Breast epithelium (tissue), 4 donors: ENCODE measurements at places on chromosomes 13 and 19. TPM values are rescaled to one million over a fixed set of nuclear protein-coding genes. Genes with fewer than 3 reads are reported as not detected.

- H3K36me3 ChIP-seq = no peaks in the 10 kb centered on the region
- no peak overlapping the region for H3K27ac ChIP-seq
- no peaks in the 10 kb centered on the region for H3K27me3 ChIP-seq
- DNase-seq = no peak
Observed at GRCh38 chr13:48874165-48874564, 101.5 kb upstream of the FNDC3A start.

Gene ATP4A
- total RNA-seq = not detected

GRCh38 chr19:49855277-49855675 is 4.3 kb downstream of the PTOV1 start:
- no peaks in the 10 kb centered on the region for H3K27me3 ChIP-seq
- no peak overlapping the region for H3K4me3 ChIP-seq
- DNase-seq = no peak

DNA sequence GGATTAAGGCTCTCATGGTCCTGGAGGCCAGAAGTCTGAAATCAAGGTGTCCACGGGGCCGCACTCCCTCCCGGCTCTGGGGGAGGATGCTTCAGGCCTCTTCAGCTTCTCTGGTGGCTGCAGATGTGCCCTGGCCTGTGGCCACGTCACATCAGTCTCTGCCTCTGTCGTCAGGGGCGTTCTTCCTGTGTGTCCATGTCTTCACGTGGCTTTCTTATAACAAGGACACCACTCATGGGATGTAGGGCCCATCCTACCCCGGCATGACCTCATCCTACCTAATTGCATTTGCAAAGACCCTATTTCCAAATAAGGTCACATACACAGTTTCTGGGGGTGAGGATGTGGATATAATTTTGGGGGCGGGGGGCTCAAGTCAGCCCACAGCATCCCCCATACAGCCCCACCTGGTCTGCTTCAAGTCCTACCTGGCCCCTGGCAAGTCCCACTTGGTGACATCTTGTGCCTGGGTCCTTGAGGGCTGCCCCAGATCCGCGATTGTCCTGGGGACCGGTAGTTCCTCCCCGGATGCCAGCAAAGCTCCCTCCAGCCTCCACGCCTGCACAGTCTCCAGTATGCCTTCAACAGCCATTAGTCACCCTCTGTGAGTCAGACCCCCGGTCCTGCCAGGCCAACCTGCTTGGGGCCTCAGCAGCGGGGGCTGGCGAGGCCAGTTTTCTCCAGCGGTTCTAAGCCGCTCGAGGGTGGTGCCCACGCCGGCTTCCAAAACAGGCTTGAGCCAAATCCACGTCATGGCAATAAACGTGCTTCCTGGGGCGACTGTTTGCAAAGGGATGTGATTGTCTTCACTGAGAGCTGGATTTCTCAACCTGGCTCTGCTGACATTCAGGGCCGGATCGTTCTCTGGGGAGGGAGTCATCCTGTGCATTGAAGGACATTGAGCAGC is 32.2 kb downstream of the MYO9B start:
- H3K4me1 ChIP-seq = peaks cover 10% of the 10 kb centered on the region
- H3K27me3 ChIP-seq = no peaks in the 10 kb centered on the region
- DNase-seq = peak; percentile 77
- no peak overlapping the region for H3K4me3 ChIP-seq

DNA sequence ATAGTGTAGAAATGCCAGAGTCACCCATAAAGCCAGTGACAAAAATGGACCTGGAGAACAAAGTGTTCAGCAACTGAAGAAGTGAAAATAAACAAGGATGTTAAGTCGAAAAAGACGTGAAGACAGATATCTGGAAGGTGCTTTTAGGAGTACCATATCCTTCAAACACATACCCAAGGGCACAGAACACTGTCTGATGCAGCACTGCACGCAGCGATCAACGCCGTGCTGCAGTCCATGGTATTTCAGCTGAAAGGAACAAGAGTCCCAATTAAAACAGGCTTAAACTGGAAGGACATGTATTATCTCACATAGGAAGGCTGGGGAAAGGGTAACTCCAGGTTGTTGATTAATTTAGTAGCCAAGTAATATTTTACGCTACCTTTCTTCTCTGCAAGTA is 108.2 kb downstream of the SGCG start:
- H3K36me3 ChIP-seq = no peaks in the 10 kb centered on the region

DNA sequence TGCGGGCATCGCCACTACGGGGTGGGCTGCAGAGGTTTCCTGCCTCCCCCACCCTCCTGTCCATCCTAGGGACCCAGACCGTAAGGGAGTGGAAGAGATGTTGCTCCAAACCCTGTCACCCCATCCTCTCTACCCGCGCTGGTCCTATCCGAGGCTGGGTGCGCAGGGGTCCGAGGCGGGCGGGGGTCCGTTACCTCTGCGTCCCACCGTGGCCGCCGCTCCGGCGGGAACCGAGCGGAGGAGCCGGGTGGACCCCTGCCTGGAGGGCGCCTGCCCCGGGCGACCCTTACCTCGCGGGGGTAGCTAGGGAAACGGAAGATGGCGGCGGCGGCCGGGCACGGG is at the start of gene DGKH:
DGKH (plus strand) TSS at position 307 of the 342 bp plus-strand sequence. CDS start 126 bp downstream, outside the sequence.
- H3K36me3 ChIP-seq = no peaks in the 10 kb centered on the region
- peak within 1 kb of the TSS; percentile 87 for H3K27ac ChIP-seq
- H3K4me3 ChIP-seq = peak within 1 kb of the TSS; percentile 85
- H3K4me1 ChIP-seq = no peaks in the 10 kb centered on the region

Gene COG3
- 30.4 TPM for total RNA-seq

GRCh38 chr19:54893406-54893805 is 12.5 kb upstream of the NCR1 start:
- no peak for DNase-seq
- H3K4me1 ChIP-seq = no peaks in the 10 kb centered on the region
- H3K4me3 ChIP-seq = no peak overlapping the region
- no peaks in the 10 kb centered on the region for H3K36me3 ChIP-seq
- no peaks in the 10 kb centered on the region for H3K27me3 ChIP-seq

DNA sequence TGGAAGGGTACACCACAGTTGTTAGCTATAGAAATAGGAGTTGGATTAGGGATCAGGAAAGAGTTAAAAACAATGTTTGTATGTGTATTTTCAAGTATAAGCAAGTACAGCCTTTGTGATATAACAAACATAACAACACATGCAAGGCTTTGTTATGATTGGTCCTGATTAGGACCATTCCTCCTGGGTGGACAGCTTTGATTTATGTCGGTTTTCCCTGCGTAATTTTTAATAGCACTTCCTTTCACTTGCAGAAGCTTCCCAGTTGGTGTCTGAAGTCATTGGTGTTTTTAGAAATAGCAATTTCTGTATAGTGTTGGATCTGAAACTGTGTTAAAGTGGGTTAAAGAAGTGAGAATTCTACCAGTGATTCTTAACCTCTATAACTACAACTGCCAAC is 10.0 kb downstream of the FNDC3A start:
- no peak overlapping the region for H3K4me3 ChIP-seq
- H3K36me3 ChIP-seq = no peaks in the 10 kb centered on the region
- no peak overlapping the region for H3K27ac ChIP-seq
- H3K4me1 ChIP-seq = no peaks in the 10 kb centered on the region

Gene PGLYRP1
- total RNA-seq = not detected

DNA sequence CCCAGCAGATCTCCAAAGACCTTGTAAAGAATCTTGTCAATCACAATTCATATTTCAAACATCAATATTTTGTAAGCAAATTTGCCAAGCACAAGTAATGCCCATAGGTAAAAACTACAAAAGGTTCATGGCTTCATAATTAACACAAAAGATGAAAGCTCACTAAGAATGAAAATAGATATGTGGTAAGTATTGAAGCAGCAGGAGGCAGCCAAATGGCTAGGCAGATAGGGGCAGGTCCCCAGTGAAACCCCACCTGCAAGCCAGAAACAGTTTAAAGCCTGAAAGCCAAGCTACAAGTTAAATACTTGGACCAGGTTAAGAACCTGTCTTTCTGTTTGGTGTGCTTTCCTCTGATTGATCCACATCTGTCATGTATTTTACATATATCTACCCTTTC is 942.6 kb upstream of the SPRY2 start:
- no peak overlapping the region for H3K4me3 ChIP-seq
- no peaks in the 10 kb centered on the region for H3K4me1 ChIP-seq
- H3K36me3 ChIP-seq = no peaks in the 10 kb centered on the region
- no peaks in the 10 kb centered on the region for H3K27me3 ChIP-seq

Gene MEIS3
- 17.1 TPM for total RNA-seq

DNA sequence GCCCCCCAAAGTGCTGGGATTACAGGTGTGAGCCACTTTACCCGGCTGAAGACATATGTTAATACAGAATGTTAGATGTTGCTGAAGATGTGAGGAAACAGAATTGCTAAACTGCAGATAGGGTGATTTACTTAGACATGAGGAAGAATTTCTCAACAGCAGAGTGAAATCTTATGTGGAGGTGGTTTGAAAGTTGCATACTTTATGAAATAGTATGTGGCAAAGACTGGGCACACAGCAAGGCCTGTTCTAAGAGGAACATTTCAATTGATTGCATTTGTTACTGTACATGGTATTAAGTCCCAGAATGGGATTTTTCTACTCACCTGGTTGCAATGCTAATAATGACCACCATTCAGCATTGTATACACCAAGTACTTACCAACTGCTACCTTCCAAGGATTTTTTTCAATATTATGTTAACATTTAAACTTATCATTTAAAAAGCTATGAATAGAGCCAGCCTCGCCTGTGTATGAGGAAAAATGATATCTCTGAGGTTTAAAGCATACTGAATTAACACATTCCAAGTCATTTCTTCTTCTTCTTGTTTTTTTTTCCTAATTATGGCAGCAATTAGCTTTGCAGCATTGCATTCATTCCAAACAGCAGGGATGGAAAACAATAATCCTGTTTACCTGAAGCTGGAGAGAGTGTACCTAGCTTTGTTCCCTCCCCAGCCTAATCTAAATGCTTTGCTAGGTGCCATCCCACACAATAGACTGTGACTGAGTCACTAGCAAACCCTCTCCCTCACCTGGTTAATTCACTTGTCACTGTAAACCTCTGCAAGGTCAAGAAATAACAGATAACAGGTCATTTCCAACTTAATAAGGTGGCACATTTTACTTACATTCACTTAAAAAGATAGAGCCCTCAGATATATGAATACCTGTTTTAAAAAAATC is 19.4 kb upstream of the KLF5 start:
- no peaks in the 10 kb centered on the region for H3K27me3 ChIP-seq
- no peak overlapping the region for H3K27ac ChIP-seq
- no peaks in the 10 kb centered on the region for H3K4me1 ChIP-seq
- no peak overlapping the region for H3K4me3 ChIP-seq
- H3K36me3 ChIP-seq = no peaks in the 10 kb centered on the region
- no peak for DNase-seq

DNA sequence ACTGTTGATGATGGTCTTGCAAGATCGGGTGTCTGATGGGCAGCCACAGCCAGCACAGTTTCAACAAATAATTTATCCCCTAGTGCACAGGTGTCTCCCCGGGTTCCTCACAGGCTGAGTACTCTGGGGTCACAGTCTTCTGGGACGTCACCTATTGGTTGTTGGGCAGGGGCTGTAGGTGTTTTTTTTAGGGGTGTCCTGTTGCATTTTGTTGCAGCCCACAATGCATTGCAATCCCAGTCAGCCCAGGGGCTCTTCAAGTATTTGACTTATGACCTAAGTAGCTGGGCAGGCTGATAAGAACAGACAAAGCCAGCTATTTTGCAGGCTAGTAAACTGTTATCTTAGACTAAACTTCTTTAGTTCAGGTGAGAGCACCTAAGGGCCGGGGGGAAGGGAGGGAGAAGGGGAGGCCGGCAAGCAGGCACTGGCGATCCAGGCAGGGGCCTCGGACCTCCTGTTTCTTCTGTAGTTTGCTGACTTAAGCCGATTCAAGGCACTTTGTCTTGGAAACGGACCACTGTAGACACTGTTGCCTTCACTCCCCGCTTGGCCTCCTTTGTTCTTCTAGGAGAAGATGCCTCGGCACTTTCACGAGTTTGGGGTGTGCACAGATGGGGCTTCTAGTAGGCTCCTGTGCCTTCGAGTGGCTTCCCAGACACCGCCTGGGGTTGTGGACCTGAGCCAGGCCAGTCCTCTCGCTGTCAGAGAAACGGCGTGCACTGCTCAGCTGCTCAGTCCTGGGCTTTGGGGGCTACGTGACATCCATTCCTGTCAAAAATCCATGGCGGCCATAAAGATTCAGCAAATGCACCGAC is 33.9 kb upstream of the GRTP1 start:
- DNase-seq = no peak
- no peaks in the 10 kb centered on the region for H3K36me3 ChIP-seq
- no peaks in the 10 kb centered on the region for H3K4me1 ChIP-seq
